ENCODE measurements at places on chromosomes 16 and 17.

GRCh38 chr17:80264205-80265075 lies 3.8 kb downstream of the RNF213 start:
- no peak for DNase-seq

DNA sequence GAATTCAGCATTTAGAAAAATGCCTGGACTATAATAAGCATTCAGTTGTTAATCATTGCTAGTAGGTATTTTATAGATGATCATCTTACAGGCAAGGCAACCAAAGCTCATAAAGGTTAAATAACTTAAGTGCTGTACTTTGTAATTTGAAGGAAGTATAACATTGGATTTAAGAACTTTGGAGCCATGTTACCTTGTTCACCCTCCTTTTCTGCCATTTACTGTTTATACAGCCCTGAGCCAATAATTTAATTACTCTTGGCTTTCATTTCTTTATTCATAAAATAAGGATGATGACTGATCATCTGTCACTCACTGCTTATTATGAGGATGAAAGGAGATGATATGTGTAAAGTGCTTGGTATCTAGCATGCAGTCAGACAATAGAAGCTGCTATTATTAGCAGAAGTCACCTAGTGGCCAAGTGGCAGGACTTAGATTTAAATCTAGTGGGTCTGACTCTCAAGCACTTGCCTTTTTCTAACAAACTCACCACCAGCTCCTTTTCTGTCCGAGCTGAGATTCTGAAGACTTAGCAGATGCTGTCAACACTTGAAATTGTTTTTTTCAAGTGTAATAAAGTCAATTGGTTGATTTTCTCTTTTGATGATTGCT lies 18.3 kb upstream of the DDX52 start:
- no peak for DNase-seq

DNA sequence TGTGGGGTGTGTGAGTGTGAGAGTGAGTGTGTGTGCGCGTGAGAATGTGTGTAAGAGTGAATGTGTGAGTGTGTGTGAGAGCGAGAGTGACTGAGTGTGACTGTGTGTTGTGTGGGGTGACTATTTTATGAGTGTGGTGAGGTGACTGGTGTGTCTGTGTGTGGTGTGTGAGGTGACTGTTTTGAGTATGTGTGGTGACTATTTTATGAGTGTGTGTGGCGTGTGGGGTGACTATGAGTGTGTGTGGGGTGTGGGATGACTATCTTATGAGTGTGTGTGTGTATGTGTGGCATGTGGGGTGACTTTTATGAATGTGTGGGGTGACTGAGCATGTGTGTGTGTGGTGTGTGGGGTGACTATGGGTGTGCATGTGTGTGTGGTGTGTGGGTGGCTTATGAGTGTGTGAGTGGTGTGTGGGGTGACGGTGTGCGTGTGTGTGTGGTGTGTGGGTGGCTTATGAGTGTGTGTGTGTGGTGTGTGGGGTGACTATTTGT lies 152.9 kb upstream of the PLCG2 start:
- DNase-seq, result peak; percentile 39

DNA sequence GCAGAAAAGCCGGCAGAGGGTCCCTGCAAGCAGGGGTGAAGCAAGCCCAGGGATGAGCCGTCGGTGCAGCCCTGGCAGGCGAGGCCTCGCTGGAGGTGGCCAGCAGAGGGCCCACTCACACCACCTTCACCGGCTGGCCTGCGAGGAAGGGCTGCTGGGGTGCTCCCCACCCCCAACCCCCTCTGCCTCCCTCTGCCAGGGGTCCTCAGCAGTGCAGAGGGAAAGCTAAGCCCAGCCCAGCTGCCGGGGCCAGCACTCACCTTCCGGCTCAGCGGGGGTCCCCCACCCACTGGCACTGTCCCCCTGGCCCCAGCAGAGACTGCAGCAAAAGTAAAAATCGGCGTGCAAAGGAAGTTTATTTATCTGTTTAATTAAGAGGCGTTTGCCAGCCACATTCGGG lies 113.4 kb downstream of the ENGASE start:
- no peak for DNase-seq

GRCh38 chr16:13920510-13920818 lies 510 bp downstream of the ERCC4 start:
- no peak for DNase-seq

DNA sequence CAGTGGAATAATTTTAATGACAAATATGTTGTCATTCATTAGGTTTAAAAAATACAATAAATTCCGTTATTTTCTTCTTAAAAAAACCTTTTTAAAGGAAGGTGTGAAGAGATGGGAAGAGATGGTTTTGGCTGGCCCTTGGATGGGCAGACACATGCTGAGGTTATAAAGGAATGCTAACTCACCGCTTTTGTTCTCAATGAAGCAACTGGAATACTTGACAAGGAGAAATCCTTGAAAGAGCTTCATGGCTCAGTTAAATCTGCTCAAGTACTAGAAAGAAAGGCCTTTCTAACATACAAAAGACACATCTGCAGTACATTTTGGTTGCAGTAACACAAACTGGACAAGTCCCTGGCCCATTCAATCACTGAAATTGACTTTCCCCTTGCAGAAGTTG lies 158.3 kb upstream of the KCNJ16 start:
- no peak for DNase-seq

All from stimulated activated CD4-positive, alpha-beta T cell treated with anti-CD3 and anti-CD28 coated beads, Interleukin-15, amount 100 ng/mL, for 48 hours (primary cell).